ENCODE measurements at places on chromosomes 6 and 20. TPM values are rescaled to one million over a fixed set of nuclear protein-coding genes. Genes with fewer than 3 reads are reported as not detected.

The FYN gene
- 34.5 TPM for polyA plus RNA-seq

The SIGLEC1 gene
- polyA plus RNA-seq: 2.4 TPM

The CALHM6 gene
- 2.4 TPM for polyA plus RNA-seq

- H3K4me3 ChIP-seq: no peak overlapping the region
- no peak for DNase-seq
- no peaks in the 10 kb centered on the region for H3K27me3 ChIP-seq
These were observed 18.7 kb upstream of the TCFL5 start for GRCh38 chr20:62880147-62880934.

- H3K4me3 ChIP-seq: no peak overlapping the region
- peak overlapping the region; percentile 72 for H3K27ac ChIP-seq
- no peaks in the 10 kb centered on the region for H3K27me3 ChIP-seq
- DNase-seq: no peak
- H3K4me1 ChIP-seq: peaks cover 37% of the 10 kb centered on the region
These were observed 16.4 kb upstream of the BLOC1S5 start for GRCh38 chr6:8080362-8081151.

- no peaks in the 10 kb centered on the region for H3K4me1 ChIP-seq
- H3K27ac ChIP-seq: no peak overlapping the region
- DNase-seq: no peak
- H3K27me3 ChIP-seq: no peaks in the 10 kb centered on the region
- H3K4me3 ChIP-seq: no peak overlapping the region
These were observed 559.5 kb downstream of the UTRN start for GRCh38 chr6:144844596-144844995.

DNA sequence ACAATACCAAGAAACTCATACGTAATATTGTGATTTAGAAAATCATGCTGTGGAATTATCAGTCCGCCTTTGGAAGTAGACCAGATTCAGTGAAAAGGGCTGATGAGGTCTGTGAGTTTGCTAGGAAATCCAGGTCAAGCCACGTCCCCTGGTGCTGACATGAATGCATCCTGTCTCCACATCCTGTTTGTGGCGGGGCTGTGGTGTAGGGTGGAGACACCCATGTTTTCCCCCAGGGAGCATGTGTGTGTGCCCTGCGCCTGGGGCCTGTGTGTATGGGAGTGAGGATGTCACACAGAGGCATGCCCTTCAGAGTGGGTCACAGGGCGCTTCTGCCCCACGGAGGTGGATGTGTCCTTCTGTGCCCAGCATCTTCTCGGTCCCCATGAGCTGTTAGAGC is 109.1 kb downstream of the SASH1 start:
- no peak overlapping the region for H3K27ac ChIP-seq
- no peak for DNase-seq
- H3K4me3 ChIP-seq: no peak overlapping the region
- H3K36me3 ChIP-seq: no peaks in the 10 kb centered on the region
- H3K27me3 ChIP-seq: no peaks in the 10 kb centered on the region

DNA sequence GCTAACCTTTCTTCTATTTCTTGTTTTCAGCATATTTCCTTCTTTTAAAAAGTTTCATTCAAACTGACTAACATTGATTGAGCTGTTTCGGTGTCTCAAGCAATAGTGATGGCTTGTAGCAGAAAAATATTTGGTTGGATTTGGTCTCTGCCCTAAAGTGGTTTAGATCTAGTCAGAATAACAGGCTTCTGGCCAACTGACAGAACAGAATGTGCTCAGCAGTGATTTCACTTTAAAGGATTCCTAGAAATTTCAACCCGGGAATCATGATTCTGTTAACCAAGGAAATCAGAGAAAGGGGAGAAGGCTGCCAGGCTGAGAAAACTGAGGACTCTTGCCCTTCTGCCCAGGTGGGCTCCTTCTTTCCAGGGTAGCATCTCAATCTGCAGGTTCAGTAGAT is 16.6 kb upstream of the GSTA1 start:
- no peak overlapping the region for H3K27ac ChIP-seq
- no peak overlapping the region for H3K4me3 ChIP-seq
- H3K4me1 ChIP-seq: no peaks in the 10 kb centered on the region
- no peak for DNase-seq
- H3K36me3 ChIP-seq: no peaks in the 10 kb centered on the region

DNA sequence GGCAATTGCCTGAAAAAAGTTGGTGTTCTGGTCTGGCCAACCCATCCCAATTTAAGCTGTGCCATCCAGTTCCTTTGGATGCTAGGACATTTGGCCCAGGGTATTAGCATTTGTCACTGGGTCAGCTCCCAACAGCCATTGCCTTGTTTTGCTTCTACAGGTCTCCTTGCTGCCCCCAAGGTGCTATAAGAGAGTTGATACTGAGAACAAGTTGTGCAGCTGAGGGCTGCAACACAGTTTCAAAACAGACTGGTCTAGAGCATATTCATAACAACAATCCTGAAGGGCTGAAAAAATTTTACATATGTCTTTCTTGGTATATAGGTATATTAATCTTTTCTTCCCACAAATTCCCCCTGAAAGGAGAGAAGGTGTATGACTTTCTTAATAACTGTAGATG is 61.0 kb downstream of the LYRM4 start:
- no peaks in the 10 kb centered on the region for H3K4me1 ChIP-seq
- DNase-seq: no peak
- H3K27me3 ChIP-seq: no peaks in the 10 kb centered on the region
- H3K4me3 ChIP-seq: no peak overlapping the region
- H3K27ac ChIP-seq: no peak overlapping the region

- no peaks in the 10 kb centered on the region for H3K27me3 ChIP-seq
- no peak overlapping the region for H3K27ac ChIP-seq
- H3K4me1 ChIP-seq: no peaks in the 10 kb centered on the region
These were observed 15.7 kb downstream of the AMD1 start for GRCh38 chr6:110890288-110890687.

DNA sequence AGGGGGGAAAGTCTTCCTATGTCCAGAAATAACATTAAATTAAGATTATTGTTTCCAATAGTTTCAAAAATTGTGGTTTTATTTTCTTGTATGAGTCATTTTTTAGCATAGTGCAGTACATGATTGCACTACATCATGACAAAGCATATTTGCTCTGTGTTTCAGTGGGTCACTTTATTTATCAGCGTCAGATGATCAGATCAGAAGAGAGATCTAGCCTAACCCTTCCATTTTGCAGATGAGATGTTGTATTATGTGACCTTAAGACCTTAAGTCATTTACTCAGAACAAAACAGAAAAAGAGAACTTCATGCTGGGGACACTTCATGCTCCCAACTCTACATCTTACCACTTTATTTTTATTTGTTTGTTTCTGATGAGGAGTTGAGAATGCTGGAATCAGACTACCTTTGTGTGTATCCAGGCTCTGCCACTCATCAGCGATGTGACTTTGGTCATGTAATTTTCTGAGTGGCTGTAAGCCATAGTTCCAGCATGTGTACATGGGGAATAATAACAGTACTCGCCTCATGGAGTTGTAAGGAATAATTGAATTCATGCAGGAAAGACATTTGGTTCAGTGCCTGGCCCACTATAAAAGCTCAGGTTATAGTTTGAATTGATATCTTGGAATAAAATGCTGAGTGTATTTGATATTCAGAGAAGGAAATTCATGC is 13.5 kb downstream of the EYA4 start:
- no peak overlapping the region for H3K27ac ChIP-seq
- no peaks in the 10 kb centered on the region for H3K27me3 ChIP-seq
- no peaks in the 10 kb centered on the region for H3K36me3 ChIP-seq
- no peak overlapping the region for H3K4me3 ChIP-seq
- H3K4me1 ChIP-seq: no peaks in the 10 kb centered on the region

DNA sequence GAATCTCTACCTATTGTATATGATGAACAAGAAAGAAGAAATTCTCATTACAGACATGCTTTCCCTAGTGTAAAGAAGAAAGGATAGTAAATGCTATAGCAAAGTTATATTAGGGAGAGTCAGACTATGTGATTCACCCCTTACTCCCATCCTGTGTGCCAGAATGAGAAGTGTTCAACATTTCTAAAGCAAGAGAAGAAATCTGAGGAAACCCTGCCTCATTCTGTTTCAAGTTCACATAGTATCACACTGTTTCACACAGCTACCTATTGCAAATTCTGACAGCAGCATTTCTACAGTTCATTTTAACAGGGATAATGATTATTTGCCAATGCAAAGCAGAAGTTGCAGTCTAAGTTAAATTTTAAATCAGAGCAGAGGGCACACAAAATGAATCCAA is 267.2 kb upstream of the TCF21 start:
- no peak overlapping the region for H3K27ac ChIP-seq
- H3K36me3 ChIP-seq: no peaks in the 10 kb centered on the region
- no peak for DNase-seq
- no peak overlapping the region for H3K4me3 ChIP-seq
- H3K4me1 ChIP-seq: no peaks in the 10 kb centered on the region
- H3K27me3 ChIP-seq: no peaks in the 10 kb centered on the region

- H3K4me1 ChIP-seq: no peaks in the 10 kb centered on the region
- no peak overlapping the region for H3K27ac ChIP-seq
- H3K27me3 ChIP-seq: no peaks in the 10 kb centered on the region
- peak; percentile 56 for DNase-seq
These were observed 2.1 kb upstream of the ERGIC3 start for GRCh38 chr20:35539756-35540212.

DNA sequence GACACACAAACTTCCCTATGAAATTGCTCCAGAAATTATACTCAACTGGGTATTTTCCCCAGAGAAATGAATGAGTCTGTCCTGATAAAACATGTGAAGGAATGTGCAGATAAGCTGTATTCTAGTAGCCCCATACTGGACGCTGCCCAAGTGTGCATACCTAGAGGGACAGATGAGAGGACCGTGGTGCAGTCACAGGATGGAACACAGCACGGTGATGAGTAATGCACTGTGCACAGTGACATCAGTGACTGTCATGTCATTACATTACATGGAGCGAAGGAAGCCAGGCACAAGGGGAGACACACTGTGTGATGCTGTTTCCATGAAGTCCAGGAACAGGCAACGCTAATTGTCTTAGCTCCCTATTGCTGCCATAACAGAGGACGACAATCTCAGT is 155.5 kb downstream of the CDH4 start:
- no peak for DNase-seq
- no peaks in the 10 kb centered on the region for H3K4me1 ChIP-seq
- no peak overlapping the region for H3K4me3 ChIP-seq
- no peaks in the 10 kb centered on the region for H3K27me3 ChIP-seq

DNA sequence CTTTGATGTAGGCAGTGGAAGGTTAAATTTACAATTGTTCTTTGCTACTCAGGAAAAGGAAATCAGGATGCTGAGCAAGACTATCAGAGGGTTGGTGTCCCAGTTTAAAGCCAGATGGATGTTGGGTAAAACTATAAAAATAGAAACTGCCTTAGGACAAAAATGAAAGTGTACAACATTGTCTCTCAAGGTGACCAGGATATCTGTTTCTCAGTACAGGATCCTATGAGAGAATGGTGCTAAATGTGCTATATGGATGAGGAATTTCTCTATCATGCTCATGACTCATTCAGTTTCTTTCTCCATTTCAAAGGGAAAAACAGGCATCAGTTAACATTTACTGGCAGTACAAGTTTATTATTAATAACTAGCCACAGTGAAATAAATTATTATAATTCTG is 534.2 kb upstream of the GJE1 start:
- H3K27ac ChIP-seq: no peak overlapping the region
- H3K4me3 ChIP-seq: no peak overlapping the region
- H3K27me3 ChIP-seq: no peaks in the 10 kb centered on the region
- no peaks in the 10 kb centered on the region for H3K4me1 ChIP-seq
- no peak for DNase-seq

DNA sequence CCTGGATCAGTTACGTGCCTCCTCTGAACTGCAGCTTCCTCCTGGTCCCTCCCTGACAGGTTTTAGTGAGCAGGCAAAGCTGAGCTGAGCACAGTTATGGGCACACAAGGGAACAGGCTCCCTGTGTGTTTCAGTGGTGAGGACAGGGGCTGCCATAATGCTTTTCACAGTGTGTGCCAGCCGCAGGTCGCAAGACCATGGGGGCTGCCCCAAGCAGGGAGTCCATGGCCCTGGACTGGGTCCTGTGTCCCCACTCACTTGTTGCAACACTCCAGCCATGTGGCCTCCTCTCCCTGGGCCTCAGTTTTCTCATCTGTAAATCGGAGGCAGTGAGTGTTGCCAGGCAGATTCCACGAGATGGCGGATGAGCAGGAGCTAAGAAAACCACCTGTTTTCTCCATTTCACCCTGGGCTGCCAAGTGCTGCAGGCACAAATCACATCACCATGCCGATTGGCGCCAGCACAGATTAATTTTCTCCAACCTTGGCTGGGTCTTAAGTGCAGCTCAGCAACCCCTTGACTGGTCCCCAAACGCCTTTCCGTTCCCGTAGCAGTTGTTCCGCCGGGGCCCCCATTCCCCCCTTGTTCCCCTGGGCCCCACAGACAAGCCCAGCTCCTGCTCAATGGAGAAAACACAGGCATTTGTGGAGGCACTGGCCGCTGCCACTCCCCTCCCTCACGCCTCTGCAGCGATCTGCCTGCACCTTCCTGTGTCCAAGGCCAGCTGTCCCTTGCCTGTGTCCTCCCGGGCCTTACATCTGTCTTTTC is 57.1 kb upstream of the NNAT start:
- H3K4me1 ChIP-seq: no peaks in the 10 kb centered on the region
- H3K4me3 ChIP-seq: no peak overlapping the region
- H3K36me3 ChIP-seq: no peaks in the 10 kb centered on the region
- H3K27me3 ChIP-seq: no peaks in the 10 kb centered on the region
- peak; percentile 7 for DNase-seq

- H3K27me3 ChIP-seq: no peaks in the 10 kb centered on the region
- peaks cover 11% of the 10 kb centered on the region for H3K36me3 ChIP-seq
These were observed 10.8 kb downstream of the GSTA4 start for GRCh38 chr6:52984247-52984646.

DNA sequence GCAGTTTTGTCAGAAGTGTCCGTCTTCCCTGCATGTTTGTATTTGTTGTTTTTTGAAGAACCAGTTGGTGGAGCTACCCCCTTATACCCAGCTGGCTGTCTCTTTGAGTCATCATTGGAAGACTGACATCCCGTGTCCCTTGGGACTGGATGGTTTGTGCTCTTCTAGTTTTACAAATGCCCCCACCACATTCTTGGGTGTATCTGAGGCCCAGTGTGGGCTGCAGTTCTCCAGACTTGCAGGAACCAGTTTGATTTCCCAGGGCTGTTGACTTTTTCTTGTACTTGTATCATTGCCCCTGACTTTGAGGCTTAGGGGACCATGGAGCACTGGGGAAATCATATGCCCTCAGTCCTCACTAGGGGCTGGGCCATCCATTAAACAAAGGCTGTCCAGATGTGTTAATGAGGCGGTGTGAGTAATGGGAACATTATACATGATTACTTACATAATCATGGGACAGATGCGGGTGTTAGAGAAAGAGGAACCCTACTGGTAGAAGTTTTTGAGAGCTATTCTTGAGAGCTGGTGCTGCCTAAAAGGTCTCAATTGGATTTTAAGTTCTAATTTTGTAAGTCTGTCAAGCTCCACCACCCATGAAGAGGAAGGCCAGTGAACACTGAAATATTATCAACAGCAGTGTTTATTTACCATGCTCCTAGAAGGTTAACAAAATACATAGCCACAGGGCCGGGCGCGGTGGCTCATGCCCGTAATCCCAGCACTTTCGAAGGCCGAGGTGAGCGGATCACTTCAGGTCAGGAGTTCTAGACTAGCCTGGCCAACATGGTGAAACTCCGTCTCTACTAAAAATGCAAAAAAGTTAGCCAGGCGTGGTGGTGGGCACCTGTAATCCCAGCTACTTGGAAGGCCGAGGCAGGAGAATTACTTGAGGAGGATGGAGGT is 8.5 kb downstream of the JARID2 start:
- H3K36me3 ChIP-seq: no peaks in the 10 kb centered on the region
- H3K27me3 ChIP-seq: no peaks in the 10 kb centered on the region
- peaks cover 25% of the 10 kb centered on the region for H3K4me1 ChIP-seq
- no peak overlapping the region for H3K27ac ChIP-seq
